ENCODE measurements at places on chromosomes 6 and 20.
A peak's percentile ranks its signal among the peaks of the same experiment; 100 is the strongest.

GRCh38 chr6:162373192-162373591 lies 354.4 kb downstream of the PRKN start:
- no peak for DNase-seq

DNA sequence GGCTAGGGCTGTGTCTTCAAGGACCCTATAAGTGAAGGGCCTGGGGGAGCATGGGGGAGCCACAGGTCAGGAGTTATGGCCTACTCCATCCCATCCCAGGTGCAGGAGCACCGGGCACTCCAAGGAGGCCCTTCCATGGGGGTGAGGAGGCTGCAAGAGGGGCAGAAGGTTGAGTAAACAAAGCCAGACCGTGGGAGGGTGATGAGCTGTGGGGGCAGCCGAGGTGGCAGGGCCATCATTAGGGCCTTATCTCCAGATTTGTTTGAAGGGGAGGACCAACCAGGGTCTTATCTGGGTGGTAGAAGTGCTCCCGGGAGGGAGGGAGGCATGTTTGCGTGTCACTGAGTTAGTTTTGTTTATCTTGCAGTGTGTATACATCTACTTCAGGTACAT lies 2.1 kb upstream of the FAM83C start:
- DNase-seq, result no peak

GRCh38 chr6:4903751-4904370 lies 100.0 kb downstream of the RPP40 start:
- DNase-seq, result no peak

DNA sequence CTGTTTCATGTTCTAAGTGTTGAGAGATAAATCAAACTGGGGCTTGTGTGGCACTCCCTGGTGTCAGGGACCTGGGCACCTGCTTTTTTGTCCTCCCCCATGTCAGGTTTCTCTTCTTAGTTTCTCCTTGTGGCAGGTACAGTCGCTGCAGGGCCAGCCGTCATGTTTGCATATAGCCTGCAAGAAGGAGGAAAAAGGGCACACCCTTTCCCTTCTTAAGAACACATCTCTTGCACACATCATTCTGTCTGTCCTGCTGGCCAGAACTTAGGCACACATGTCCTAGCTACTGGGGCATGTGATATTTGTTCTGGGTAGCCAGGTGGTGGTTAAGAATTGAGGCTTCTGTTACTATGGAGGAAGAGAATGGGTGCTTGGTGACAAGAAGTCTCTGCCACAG lies 27.9 kb downstream of the CDC5L start:
- DNase-seq, result no peak

DNA sequence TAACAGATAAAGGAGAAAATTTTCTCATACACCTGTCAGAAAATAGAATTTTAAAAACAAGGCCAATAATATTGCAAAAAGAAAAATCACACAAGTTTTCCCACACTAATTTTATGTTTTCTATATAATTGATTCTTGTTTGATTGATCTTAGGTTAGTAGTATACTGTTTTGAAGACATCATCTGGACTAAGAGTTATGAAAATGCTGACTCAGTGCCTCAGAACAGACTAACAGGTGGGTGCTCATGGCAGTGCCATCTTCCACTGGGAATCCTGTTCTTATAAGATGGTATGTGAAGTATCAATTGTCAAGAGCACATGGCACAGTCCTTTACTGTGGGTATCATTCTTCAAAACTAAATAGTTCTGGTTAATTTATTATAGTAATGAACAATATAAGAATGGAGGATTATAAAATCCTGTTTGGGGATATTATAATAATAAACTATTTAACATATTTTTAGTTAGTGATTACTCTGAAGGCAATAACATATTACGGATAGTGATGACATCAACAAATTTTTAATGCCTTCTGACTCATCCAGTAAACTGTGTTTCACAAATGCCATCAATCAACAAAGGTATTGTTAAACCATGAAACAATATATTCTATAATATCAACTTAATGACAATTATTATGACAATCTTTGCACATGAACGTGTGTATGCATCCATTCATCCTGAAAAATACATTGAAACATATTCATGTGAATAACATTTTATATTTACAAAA lies 384.6 kb upstream of the KHDRBS2 start:
- DNase-seq, result no peak

- DNase-seq, result no peak
These were observed 18.5 kb downstream of the DDX43 start for GRCh38 chr6:73413102-73413501.

DNA sequence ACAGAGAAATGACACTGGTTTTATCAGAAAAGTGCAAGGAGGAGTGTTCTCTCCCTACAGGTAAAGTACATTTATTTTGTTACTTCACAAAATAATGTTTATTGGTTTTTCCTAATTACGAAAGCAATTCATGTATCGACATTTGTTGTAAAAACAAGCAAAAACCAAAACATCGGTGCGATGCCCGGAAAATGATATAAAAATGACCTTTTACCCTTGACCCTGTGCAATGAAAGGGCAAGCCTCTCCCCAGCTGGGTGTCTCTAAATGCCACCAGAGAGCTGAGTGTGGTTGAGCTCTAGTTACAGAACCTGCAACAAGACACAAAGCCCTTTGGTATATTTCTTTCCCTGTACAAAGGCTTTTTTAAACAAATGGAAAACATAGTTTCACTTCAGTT lies 65.4 kb downstream of the CD164 start:
- no peak for DNase-seq

GRCh38 chr6:12246900-12247299 lies 43.3 kb upstream of the EDN1 start:
- DNase-seq, result no peak

DNA sequence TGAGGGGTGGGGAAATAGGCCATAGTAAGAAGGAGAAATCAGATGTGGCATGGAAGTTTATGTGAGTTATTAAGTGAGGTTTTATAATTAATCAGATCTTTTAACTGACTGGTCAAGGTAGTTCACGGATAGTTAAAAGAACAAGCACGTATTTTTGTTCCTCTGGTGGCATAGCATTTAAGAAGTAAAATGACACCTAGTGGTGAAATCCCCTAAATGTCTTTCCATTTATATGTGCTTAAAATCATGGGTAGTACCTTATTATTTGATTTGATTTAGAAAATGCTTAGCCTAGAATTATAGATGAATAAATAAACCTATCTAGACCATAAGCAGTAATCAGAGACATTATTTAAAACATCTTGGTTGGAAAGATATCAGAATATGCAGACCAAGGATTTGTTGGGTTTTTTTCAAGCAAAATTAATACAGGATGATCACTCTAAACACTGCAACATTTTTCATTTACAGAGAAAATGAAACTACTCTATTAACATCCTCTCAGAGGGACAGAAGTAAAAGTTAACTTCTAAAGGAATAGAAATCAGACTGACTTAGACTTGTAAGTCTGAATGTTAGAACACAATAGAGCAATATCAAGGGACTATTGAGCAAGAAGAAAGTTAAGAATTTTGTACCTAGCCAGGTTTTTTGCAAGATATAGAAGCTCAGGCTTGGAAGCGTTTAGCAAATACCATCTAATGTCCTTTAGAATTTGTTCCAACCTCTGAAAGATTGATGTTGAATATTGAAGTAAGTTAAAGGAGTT lies 81.1 kb downstream of the STXBP5 start:
- DNase-seq, result peak; percentile 22

DNA sequence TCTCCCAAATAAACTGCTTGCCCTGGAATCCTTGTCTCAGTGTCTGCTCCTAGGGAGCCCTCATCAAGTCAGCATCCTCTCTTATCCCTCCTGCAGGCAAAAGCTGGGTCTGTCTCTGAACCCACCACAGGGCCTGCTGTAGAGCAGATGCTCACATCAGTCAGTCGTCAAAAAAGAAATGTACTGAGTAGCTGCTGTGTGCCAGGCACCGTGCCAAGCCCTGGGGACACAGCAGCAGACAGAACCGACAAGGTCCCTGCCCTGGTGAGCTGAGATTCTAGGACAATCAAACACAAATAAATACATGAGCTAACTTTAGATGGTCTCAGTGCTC lies 68.5 kb downstream of the EYA2 start:
- no peak for DNase-seq

GRCh38 chr6:116513224-116513875 lies 1.9 kb downstream of the CALHM5 start:
- no peak for DNase-seq

- peak; percentile 21 for DNase-seq
These were observed 9.4 kb upstream of the NCOA7 start for GRCh38 chr6:125781314-125781868.

GRCh38 chr6:150068151-150068550 lies 770 bp downstream of the ULBP3 start:
- no peak for DNase-seq

- DNase-seq, result no peak
These were observed 1.6 kb downstream of the TRIM27 start for GRCh38 chr6:28922004-28922820.

- no peak for DNase-seq
These were observed 10.2 kb downstream of the TRIM10 start for GRCh38 chr6:30150671-30151395.

DNA sequence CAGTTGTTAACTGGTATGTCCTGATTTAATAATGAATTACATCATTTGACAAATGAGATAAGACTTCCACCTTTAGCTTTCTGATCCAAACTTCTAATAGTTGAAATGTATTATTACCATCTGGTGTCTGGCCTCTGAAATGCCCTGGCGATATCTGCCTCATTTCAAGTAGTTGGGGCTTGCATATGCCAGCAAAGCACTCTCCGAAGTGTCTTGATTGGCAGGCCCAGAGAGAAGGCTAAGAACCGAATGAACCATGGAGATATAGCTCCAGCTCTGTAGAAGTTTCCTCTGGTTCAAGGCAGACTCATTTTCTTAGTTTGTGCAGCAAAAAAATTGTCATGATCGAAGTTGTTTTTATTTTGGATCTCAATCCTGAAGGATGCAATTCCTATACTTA lies 13.4 kb upstream of the HIVEP2 start:
- DNase-seq, result no peak

- DNase-seq, result no peak
These were observed 973 bp downstream of the UBD start for GRCh38 chr6:29558439-29559079.

DNA sequence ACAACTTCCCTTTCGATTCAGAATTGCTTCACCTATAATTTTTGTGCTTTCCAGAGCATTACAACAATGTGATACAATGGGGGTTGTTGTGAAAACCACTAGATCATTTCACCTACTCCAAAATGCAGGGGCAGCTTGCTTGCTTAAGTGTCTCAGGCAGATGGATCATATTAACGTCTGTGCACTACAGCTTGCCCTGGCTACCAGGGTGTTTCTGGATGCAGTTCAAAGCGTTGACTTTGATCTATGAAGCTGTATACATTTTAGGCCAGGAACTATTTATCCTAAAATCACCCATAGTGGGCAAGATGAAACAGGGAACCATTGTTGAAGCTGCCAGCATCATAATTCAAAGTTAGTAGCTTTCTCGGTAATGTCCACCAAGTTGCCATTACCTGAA lies 339.5 kb upstream of the HSF2 start:
- DNase-seq, result no peak

GRCh38 chr20:36153736-36154699 lies 522 bp upstream of the EPB41L1 start:
- peak; percentile 85 for DNase-seq

GRCh38 chr6:79081663-79082062 lies 3.6 kb upstream of the PHIP start:
- no peak for DNase-seq

GRCh38 chr6:17703256-17703694 lies 3.5 kb downstream of the NUP153 start:
- no peak for DNase-seq

DNA sequence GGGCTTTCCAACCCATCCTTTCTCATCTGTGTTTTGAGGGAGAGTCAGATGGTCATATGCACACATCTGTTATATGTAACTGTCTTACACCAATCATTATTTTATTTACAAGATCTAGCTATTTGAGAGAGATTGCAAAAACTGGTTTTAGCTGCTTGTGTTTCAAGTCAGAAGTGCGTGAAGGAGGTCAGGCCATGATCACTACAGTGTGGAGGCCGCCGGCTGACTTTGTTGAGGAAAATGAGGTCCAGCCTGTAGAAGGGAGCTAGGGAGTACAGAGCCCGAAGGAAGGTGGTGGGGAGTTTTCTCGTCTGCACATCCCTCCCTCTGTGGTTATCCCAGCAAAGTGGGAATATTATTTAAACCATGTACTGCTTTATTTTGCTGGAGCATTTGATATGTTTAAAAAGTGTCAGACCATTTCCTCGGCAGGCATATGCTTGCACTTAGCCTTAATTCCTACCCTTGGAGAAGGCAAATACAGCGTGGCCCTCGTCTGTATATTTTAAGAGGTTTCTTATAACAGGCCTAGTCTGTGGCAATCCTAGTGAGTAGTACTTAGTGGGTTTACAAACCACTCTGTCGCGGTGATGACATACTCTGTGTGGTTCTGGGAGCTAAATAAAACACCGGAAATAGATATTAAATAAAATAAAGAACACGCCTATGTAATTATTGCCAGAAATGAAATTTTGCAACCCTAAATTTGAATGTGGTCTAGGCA lies 95.6 kb downstream of the UST start:
- DNase-seq, result no peak

DNA sequence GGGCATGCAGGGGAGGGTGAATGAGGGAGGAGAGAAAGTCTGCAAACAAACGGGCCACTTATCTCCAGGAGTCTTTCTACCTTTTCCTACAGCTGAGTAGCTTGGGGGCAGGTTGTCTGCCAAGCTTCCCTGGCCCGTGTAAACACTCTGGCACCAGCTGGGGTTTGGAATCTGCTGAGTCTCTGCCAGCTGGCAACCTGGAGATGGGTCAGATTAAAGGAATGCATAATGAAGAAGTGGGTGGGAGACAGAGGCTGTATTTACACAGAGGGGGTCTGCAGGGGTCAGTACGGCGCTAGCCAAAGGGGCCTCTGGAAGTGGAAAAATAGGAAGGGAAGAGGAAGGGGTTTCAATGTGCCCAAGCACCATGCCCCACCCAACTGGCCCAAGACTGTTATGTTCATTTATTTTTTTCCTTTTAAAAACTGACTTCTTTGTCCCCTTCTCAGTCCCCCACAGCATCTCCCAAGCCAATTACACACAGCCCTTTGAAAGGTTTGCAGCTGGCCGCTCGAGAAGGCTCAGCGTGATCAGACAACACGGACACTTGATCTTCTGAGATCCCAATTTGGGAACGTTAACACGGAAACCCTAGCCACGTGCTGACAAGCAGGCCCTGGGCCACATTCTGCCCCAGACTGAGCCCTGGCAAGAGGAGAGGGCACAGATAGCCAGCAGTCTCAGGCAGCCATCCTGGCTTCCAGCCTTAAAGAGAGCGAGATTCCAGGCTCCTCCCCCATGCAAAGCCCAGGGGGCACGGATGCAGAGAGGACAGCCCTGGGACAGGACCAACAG lies 25.2 kb downstream of the TRAM2 start:
- DNase-seq, result peak; percentile 84

GRCh38 chr6:31765910-31766794 lies 3.7 kb downstream of the SAPCD1 start:
- no peak for DNase-seq

GRCh38 chr6:44119704-44120262 lies 7.5 kb downstream of the MRPL14 start:
- DNase-seq, result no peak

GRCh38 chr6:6714953-6715352 lies 126.4 kb downstream of the LY86 start:
- DNase-seq, result no peak
